ENCODE measurements at places on chromosomes 2 and 18.
A peak's percentile ranks its signal among the peaks of the same experiment; 100 is the strongest.

- no peak for DNase-seq
These were observed 248.7 kb downstream of the ZNF385B start for GRCh38 chr2:179612591-179613298.

- no peak for DNase-seq
These were observed 40.1 kb downstream of the AMER3 start for GRCh38 chr2:130795431-130795830.

DNA sequence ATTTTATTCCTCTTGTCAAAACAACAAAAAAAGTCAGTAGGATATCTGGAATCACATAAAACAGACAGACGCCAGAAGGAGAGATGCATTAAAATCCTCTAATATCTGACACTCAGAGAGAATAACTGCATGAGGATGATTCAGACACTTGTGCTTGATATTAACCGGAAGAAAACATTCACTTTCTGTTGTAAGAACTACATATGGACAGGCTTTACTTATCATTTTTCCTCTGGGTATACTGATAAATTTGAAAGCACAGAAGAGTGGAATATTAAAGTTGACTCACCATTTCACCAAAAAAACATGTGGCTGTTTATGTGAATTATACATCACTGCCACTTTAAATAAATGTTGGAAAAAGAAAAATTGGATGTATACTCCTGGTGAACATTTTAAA, 589.1 kb upstream of the CDH2 start:
- no peak for DNase-seq

- no peak for DNase-seq
These were observed 58.3 kb downstream of the FBXO36 start for GRCh38 chr2:229980431-229981184.

- no peak for DNase-seq
These were observed 90.7 kb downstream of the CRIM1 start for GRCh38 chr2:36446294-36446693.

DNA sequence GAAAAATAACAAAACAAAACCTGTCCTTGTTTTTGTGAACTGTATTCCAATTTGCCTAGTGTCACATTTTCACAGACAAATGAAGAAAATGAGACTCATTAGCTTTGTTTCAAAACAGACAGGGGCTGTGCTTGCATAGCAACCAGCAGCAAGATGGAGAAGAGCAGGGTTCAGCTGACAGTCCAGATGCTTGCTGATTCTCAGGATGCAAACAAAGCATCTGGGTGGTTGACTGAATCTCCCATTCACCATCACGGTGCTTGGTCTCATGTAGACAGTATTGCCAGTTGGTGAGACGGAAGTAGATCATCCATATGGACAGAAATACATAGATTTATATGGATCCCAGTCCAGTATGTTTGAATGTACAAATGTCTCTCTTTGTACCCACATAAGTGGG, 326.8 kb downstream of the CCDC85A start:
- no peak for DNase-seq

GRCh38 chr2:705971-706511, 28.8 kb upstream of the TMEM18 start:
- DNase-seq: no peak

GRCh38 chr2:84906108-84906899, 848 bp downstream of the TMSB10 start:
- peak; percentile 51 for DNase-seq

GRCh38 chr2:36246320-36246990, 109.1 kb upstream of the CRIM1 start:
- DNase-seq: peak; percentile 48

GRCh38 chr18:9782073-9782857, 74.2 kb downstream of the RAB31 start:
- no peak for DNase-seq

- DNase-seq: no peak
These were observed 40.8 kb downstream of the GTF3C3 start for GRCh38 chr2:196758474-196759377.

- no peak for DNase-seq
These were observed 264.5 kb downstream of the SOCS6 start for GRCh38 chr18:70553245-70553935.

DNA sequence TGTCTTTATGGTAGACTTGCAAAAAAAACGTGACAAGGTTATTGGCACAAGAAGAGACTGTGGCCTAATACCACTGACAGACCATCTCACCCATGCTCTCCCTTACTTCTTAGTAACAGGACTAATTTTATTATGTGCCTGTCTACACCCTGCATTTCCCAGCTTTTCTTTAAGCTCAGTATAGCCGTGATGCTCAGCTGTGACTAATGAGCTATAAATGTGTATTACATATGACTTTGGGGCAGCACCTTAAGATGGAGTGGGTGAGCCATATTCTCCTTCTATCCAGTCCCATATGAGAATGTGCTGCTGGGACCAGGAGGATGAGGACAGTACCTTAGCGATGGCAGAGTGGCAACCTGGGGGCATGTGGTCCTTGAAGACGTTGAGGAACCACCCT, 293.5 kb downstream of the RNF144A start:
- DNase-seq: no peak
